ENCODE measurements at places on chromosomes 13 and 19. TPM values are rescaled to one million over a fixed set of nuclear protein-coding genes. Genes with fewer than 3 reads are reported as not detected.

The ZNF558 gene
- total RNA-seq = 59.0 TPM

The NCR1 gene
- total RNA-seq = not detected

The GNA15 gene
- total RNA-seq = not detected

The TMTC4 gene
- 74.3 TPM for total RNA-seq

The KIR2DL1 gene
- not detected for total RNA-seq

All from neural progenitor cell (in vitro differentiated cells).